ENCODE measurements at places on chromosomes 5 and 9.

GRCh38 chr5:1245905-1246576 is 20.9 kb downstream of the SLC6A18 start:
- DNase-seq, result no peak

DNA sequence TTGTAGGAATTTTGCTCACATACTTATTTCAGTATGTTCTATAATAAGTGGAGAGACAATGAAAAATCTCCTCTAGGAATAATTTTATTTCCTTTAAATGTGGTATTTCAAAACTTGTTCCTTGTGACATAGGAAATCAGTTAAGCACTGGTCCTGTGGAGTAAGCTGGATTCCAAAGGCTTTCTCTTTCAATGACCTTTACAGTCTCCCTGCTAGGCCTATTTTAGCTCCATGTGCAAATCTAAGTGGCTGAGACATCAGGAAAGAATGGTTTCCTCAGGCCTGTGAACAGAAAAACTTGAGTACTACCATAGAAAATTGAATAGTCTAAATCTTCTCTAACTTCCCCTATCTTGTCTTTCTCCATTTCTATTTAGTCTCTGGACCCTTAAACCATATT is 514.2 kb upstream of the TLE4 start:
- DNase-seq, result no peak

DNA sequence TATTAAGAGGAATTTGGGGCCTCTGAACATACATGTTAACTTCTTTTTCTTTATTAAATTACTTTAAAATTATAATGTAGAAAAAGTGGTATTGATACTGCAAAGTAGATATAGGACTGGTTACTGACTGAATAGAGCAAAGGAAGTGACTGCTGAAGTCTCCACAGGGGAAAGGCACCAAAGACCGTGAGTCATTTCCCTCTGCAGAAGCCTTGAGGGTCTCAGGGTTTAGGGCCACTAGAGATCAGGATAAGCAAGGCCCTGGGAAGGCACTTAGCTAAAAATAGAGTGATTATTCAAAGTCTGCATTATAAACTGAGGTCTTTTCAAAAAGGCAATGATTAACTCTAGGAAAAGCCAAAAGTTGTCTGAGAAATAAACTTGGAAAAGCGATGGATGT is 44.7 kb upstream of the ITGA1 start:
- no peak for DNase-seq

GRCh38 chr9:37904445-37905130 is 661 bp upstream of the SLC25A51 start:
- DNase-seq, result peak; percentile 22

DNA sequence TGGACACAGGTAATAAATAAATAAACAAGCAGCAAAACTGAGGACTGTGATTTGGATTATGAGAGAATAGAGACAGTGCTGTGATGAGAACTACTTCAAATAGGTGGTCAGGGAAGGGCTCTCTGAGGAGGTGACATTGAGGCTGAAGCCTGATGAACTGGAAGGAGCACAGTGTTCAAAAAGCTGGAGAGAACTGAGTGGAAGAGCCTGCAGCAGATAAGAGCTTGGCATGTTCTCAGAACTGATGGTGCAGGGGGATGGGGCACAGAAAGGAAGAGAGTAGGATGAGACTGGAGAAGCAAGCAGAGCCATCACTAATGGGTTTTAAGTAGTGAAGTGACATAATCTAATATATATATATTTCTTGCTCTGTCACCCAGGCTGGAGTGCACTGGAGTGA is 11.2 kb upstream of the TPM2 start:
- DNase-seq, result no peak

GRCh38 chr9:109311286-109311685 is 9.6 kb downstream of the EPB41L4B start:
- DNase-seq, result no peak

DNA sequence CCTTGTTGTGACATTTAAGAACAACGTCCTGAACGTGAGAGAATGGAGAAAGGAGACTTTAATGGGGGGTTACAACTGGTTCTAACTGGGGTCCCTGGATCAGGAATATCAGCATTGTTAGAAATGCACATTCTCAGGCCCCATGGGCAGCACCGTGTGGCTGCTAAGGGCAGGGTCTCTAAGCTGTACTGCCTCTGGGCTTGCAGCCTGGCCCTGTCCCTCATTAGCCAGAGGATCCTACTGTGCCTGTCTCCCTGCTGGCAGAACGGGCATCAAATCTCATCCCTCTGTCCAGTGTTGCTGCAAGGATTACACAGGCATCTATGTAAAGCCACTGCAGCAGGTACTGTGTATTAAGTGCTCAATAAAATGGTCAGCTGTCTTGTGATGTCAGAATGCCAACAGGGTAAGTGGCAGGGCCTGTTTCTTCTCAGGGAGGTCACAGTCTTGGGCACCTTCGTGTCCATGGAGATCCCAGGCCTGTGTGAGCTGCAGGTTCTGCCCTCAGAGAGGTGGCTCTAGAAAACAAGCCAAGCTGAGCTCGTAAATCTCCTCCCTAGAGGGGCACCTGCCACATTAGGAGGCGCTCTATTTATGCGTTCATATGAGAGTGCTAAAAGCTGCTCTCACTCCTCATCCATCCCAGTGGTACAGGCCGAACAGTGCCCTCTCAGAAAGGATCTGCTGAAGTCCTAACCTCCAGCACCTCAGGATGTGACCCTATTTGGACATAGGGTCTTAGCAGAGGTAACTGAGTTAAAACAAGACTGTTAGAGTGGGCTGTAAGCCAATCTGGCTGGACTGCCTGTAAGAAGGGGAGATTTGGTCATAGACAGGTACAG is 210.5 kb downstream of the GADD45G start:
- no peak for DNase-seq

- DNase-seq, result no peak
Observed at GRCh38 chr9:98333703-98334582, 78.5 kb upstream of the TBC1D2 start.

- DNase-seq, result no peak
Observed at GRCh38 chr9:68614121-68614520, 73.4 kb upstream of the TMEM252 start.

GRCh38 chr9:108672475-108673190 is 183.2 kb downstream of the ACTL7B start:
- DNase-seq, result no peak

- no peak for DNase-seq
Observed at GRCh38 chr5:176731506-176732160, 78.7 kb upstream of the UNC5A start.

- no peak for DNase-seq
Observed at GRCh38 chr5:135397084-135397483, 1.9 kb downstream of the MACROH2A1 start.

GRCh38 chr5:127933348-127933747 is 150.2 kb upstream of the SLC12A2 start:
- DNase-seq, result no peak

DNA sequence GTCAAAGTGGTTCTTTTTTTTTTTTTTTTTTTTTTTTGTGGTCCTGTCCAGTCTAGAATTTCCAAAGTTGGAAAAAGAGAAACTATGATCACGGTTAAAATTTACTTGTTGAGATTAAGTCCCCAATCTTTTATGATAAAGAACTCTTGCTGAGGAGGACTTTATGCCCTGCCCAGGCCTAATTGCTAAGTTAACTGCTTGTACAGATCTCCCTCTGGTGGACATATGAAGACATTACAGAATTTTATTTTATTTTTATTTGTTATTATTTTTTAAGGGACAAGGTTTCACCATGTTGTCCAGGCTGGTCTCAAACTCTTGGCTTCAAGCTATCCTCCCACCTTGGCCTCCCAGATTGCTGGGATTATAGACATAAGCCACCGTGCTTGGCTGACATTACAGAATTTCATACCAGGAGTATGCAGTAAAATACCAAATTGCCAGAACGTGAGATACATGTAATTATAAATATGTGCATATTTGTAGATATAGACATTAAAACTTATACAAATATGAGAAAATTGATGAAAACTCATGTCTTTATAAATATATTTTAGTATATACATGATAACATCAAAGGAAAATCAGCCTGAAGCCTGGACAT is 91.2 kb downstream of the RFK start:
- DNase-seq, result peak; percentile 39

- DNase-seq, result no peak
Observed at GRCh38 chr5:136979131-136979530, 520.0 kb downstream of the SPOCK1 start.

GRCh38 chr5:170008376-170008775 is 28.1 kb upstream of the INSYN2B start:
- DNase-seq, result no peak

DNA sequence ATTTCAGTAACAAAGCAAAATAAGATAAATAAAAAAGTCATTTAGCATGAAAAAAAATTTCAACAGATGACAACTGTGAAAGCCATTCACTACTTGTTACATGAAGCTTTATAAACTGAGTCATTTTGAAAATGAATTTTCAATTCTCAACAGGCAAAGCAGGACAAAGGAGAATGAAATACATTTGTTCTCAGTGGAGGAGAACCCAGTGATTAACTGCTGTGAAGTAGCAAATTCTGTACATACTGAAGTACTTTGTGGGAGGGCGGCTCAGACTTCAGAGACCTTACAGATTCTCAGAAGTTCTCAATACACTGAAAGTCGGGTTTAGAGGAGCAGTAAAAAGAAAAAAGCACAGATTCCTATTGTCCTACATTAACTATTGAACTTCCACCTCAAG is 21.7 kb downstream of the SKIC3 start:
- no peak for DNase-seq

DNA sequence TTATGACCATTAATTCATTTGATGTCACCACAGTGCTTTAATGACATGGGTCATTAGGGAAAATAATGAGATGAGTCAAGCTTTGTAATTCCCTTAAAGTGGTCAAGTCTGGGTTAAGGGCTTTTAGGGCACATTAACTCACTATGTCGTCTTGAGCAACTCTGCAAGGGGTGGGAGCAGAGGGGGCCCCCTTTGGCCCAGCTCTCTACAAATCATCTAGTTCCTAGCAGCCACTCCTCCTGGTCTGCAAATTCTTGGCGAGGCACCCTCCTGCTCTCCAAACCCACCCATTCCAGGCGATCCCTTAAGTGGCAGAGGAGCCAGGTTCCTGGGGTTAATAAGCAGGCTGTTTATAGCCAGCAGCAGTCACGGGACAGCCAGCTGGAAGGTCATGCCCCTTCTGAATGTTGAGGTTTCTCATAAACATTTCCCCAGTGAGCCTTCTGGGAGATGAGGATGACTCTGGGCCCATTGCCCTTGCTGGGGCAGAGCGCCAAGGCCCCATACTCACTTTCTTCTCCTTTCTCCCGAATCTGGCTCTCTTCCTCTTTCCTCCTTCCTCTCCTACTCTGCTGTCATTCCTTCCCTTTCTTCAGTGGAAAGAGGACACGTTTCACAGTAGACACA is 14.3 kb upstream of the GPX3 start:
- DNase-seq, result peak; percentile 23

GRCh38 chr9:134551644-134552348 is 89.8 kb upstream of the COL5A1 start:
- no peak for DNase-seq

- DNase-seq, result no peak
Observed at GRCh38 chr9:109264877-109265587, 55.8 kb downstream of the EPB41L4B start.

GRCh38 chr5:45696206-45696836 is at the start of gene HCN1:
HCN1 (minus strand) TSS chr5:45696380.
- peak; percentile 93 for DNase-seq

- no peak for DNase-seq
Observed at GRCh38 chr9:79200336-79200735, 371.4 kb upstream of the TLE4 start.

GRCh38 chr9:114433086-114433485 is 45.3 kb upstream of the AKNA start:
- DNase-seq, result no peak

Data from NCI-H446 (cell line).